ENCODE measurements at places on chromosomes 3 and 15.

- DNase-seq: no peak
Observed at GRCh38 chr15:60442763-60443162, 36.2 kb downstream of the ICE2 start.

DNA sequence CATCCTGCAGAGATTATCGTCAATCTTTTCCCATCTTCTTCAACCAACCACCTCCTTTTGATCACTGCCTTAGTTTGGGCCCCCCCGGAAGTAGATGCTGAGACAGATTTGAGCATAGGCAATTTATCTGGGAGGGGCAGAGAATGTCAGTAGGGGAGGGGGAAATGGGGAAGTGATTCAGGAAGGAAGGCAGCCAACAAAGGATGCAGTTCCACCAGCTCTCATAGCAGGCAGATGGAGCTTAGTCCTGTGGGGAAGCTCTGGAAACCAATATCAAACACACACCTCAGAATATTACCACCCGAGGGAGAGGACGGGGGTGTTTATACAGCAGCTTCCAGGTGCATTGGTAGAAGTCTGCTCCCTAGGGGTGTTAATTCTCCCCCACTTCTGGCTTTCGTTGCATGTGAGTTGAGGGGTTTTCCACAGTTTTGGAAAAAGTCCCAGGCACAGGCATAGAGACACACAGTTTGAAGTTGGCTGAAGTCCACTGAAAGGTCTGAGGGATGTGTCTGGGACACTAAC, 91.5 kb upstream of the TNFAIP8L3 start:
- DNase-seq: no peak

DNA sequence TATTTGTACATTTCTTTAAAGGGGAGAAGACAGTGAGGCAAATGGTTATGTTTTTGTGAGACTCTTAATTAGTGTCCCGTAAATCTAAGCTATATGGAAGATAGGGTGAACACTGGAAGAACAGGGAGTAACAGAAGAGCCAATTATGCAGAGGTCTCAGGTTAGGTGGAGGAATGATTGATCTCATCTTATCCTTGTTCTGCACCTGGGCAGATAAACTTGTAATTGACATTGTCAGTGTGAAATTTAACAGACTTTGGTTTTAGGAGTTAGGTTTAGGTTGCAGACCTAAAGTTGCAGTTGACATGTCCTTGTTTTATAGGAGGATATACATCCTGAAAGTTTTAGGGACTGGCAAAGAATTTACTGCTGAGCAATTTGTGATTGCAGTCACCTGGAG, 3.1 kb upstream of the TWF2 start:
- no peak for DNase-seq

- no peak for DNase-seq
Observed at GRCh38 chr3:115160295-115160694, 13.2 kb upstream of the ZBTB20 start.

DNA sequence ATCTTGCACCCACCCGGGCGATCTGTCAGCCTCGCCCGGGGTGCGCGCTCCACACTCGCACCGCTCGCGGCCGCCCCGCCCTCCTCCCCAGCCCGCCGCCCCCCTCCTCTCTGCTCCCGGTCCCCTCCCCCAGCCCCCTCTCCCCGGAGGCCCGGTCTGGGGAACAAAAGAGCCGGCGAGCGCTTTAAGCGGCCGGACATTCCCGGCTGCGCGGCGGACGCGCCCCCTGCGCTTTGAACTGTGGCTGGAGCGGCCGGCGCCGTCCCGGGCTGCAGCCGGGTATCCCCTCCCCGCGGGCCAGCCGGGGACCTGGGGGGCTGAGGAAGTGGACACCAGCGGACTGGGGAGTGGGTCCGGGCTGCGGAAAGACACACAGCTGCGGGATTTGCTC, at the start of gene IGDCC3:
TSS of gene IGDCC3 (minus strand) at position 27 of the 391 bp plus-strand sequence. CDS start 214 bp downstream, outside the sequence.
- DNase-seq: no peak

GRCh38 chr15:87477737-87478686, 778.5 kb downstream of the NTRK3 start:
- peak; percentile 56 for DNase-seq

- no peak for DNase-seq
Observed at GRCh38 chr3:122312826-122313225, 12.2 kb upstream of the CSTA start.

- DNase-seq: no peak
Observed at GRCh38 chr15:89419370-89419984, 76.9 kb downstream of the RHCG start.

DNA sequence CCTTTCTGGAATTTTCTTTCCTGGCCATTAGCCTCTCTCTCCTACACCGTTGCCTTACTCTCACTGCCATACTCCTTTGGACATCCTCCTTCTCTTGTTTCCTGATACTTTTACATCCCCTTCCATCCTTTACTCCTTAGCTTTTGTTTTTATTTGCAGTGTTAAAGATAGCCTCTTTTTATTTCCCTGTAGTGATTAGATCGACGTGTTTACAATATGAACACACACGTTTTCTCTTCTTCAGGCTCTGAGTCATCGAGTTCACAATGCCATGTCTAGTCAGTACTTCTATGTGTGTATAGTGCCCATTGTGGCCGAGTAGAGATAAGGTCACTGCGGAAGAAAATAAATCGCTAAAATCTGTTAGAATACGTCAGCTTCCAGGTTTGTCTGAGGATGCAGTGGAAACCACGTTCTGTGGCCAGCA, 208.5 kb downstream of the LPP start:
- no peak for DNase-seq

DNA sequence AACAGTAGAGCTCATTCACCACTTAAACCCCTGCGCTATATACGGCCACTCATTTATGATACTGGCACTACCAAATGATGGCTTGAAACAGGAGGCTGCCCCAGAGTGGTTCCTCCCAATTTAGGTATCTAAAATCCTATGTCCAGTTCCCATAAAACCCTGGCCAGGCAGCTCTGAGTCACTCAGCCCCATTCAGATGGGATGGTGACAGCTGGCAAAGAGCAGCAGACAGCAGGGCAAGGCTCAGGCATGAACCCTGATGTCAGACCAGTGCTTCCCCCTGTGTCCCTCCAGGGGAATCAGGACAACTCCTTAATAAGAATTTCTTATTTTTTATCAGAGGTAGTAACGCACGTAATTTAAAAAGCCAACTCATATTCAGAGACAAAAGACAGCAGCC, 77.2 kb upstream of the RNU6-1 start:
- no peak for DNase-seq

GRCh38 chr3:158097081-158097592, 9.1 kb downstream of the SHOX2 start:
- DNase-seq: no peak

- no peak for DNase-seq
Observed at GRCh38 chr15:49339656-49340055, 83.4 kb upstream of the FGF7 start.

GRCh38 chr3:112794622-112795172, 52.0 kb downstream of the CD200R1L start:
- no peak for DNase-seq

DNA sequence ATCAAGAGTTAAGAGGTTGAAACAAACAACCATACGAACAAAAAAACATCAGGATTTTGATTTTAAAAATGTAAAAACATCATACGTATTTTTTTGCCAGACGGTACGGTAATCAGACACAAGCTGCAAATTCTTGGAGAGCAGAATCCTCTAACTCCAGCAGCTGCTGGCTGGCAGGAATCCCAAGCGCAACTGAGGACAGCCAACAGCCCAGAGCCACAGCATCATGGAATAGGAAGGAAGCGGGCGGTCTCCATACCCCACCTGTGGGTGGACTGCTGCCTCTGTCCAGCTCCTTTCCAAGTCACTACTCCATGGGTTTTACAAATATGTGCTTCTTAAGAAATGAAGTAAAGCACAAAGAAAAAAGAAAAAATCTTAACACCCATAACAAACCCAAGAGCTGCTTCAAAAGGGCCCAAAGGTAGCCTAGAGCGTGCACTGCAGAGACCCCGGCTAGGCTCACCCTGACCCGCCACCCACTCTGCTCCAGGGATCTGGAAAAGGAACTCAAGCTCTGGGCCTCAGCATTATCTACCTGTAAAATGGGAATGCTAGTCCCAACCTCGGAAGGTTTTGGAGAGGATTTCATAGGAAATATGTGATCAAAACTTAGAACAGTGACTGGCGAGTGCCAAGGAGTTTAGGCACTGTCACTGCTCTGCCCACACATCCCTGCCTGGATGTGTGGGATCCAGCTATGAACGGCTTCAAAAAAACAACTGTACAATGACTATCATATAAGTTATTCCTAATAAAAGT, 33.4 kb downstream of the ZXDC start:
- no peak for DNase-seq
